NCI-H1092 (cell line): ENCODE measurements at places on chromosomes 13 and 19.

- DNase-seq: no peak
Measured at GRCh38 chr19:30109565-30109964, 167.5 kb downstream of the URI1 start.

- DNase-seq: no peak
Measured at GRCh38 chr19:46668662-46669061, 7.7 kb upstream of the DACT3 start.

DNA sequence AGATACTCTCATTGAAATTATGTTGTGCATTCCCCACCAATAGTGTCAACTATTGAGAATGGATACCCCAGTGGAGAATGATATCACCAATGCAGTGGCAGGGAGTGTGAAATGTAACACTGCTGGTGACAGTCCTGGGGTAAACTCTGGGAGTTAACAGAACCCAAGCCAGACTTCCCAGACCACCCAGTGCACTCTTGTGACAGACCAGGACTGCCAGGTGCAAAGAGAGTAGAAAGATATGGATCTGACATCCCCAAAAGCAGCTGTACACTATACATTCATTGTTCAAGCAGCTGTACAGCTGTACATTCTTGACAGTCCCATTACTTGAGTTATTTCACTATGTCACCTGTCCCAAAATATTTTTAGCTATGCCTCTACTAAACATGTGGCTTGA lies 886.6 kb downstream of the DIAPH3 start:
- no peak for DNase-seq

GRCh38 chr13:36847606-36848005 lies 28.6 kb downstream of the RFXAP start:
- no peak for DNase-seq

GRCh38 chr19:29622166-29623070 lies 16.3 kb downstream of the POP4 start:
- no peak for DNase-seq

GRCh38 chr19:49431330-49431749 lies 6.2 kb downstream of the GFY start:
- DNase-seq: no peak

- DNase-seq: no peak
Measured at GRCh38 chr19:49315111-49315510, 9.9 kb downstream of the SLC6A16 start.

GRCh38 chr13:76975863-76976262 lies 16.0 kb upstream of the CLN5 start:
- no peak for DNase-seq

DNA sequence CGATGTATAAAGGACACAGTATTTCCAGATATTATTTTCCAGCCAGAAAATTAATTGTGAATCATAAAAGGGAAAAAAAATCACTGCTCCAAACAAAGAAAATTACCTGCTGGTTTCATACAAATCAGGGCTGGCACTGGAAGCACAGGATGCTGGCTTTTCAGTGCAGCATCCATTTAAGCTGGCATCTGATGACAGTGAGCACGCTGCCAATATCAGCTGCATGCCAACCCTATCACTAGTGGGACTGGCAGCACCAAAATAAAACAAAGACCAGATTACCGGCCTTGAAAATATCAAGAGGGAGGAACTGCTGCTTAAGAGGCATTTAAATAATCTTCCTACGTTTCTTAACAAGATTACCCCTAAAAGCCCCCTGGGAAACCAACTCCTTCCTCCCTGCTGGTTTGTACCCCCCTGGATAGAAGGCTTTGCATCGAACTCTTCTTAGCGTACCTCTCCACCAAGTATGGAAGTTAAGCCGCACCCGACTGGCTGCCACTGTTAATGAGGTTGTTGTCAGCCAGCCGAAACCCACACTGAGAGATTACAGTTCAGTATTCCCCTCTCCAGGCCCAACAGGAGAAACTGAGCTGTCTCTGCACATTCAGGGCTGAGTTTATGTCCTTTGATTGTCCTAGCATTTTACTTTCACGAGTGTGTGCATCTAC lies 257.8 kb downstream of the EFNB2 start:
- DNase-seq: peak; percentile 8

- DNase-seq: no peak
Measured at GRCh38 chr13:94535775-94536174, 56.3 kb upstream of the DCT start.

GRCh38 chr13:68745502-68745901 lies 1362.1 kb upstream of the ATXN8OS start:
- DNase-seq: no peak

DNA sequence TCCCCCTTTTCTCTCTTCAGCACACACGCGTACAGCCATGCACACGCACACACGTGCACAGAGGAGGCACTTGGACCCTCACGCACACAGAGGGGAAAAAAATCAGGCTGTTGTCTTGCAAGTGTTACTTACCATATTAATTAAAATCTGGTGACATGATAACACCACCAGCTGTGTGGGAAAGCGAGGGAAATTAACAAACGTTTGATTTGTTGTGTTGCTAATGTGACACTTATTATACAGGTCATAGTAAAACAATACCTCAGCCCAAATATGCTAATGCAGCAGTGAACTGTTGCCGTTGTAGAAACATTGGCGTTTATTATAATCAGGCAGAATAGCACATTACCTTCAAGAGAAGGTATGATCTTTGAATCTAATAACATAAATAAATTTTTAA lies 211.7 kb downstream of the TEX29 start:
- no peak for DNase-seq

DNA sequence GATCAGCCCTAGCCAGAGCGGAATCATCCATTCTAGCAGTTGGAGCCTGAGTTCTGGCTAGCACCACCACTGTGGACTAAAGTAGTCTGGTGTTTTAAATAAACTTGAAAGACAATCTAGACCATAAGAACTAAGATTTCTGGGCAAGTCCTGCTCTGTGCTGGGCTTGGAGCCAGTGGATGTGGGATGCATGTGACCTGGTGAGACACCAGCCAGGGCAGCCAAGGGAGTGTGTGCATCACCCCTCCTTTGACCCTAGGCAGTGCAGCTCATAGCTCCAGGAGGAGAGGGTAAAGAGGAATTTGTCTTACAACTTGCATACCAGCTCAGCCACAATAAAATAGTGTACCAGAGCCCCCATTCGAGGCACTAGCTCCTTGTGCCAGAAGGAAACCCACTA lies 21.0 kb downstream of the ITGBL1 start:
- no peak for DNase-seq

DNA sequence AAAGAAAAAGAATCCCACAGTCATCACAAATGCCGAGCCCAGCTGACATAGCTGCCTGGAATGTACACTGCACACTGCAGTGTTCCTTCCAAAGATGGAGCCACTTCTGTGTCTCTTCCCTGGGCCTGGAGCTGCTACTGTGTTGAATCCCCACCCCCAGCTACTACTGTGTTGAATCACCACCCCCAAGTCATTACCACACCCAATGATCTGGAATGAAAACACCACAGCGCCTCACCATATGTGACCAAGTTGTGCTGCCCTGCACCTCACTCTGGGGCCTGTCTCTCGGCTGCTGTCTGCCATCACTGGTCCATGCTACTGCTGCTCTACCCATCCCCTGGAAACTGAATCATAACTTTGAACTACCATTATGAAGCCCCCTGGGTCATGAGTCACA lies 861.2 kb downstream of the UQCRFS1 start:
- no peak for DNase-seq

DNA sequence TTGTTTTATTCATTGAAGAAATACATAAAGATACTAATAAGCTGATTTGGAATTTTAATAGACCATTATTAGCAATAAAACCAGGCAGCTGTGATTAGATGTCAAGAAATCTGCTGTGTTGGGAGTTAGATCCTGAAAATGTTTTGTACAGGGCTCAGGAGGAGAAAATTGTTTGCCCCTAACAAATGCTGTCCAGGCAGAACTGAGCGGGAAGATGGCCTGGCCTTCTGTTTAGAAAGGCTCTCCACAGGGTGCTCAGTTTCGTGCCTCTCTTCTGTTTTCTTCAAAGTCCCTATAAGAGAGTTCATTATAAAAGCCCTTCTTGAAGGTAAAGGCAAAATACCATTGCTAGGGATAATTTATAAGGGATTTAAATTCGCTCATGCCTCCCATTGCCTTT lies 64.1 kb downstream of the ERCC5 start:
- no peak for DNase-seq

GRCh38 chr13:34278780-34279179 lies 460.8 kb downstream of the RFC3 start:
- DNase-seq: no peak

DNA sequence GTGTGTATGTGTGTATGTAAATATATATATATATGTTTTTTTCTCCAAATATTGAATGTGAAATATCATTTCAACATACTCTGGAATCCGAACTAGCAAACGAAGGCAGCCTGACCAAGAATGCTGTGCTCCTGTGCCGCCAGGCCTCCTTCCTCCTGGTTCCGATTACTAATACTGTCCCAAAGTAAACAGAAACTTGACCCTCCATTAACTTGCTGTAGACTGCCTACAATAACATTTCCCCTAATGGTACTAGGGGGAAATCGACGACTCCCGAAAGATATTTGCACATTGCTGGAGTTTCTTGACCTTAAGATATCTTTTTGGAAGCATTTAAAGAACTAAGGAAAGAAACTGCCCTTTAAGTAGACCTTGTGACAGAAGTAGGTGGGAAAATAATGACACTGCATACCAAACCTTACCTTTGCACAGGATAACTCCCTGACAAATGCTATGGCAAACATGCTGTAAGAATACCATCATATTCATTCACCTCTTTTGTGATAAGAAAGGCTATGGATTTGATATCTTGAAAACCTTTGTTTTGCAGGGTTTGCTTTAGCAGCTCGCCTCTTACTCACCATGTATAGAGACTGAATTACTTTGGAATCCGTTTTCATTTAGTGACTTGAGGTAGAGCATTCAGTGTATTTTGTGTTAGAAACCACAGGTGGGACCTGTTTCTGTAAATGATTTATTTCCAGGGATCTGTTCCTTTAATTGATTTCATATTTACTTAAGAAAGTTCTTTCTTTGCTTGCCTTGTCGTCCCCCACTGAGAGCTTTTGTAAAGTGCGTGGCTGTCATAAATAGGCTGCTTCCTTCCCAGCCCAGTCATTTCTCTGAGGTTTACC lies 80.1 kb downstream of the KLF5 start:
- DNase-seq: no peak

GRCh38 chr13:40292108-40292507 lies 374.3 kb downstream of the FOXO1 start:
- DNase-seq: no peak

DNA sequence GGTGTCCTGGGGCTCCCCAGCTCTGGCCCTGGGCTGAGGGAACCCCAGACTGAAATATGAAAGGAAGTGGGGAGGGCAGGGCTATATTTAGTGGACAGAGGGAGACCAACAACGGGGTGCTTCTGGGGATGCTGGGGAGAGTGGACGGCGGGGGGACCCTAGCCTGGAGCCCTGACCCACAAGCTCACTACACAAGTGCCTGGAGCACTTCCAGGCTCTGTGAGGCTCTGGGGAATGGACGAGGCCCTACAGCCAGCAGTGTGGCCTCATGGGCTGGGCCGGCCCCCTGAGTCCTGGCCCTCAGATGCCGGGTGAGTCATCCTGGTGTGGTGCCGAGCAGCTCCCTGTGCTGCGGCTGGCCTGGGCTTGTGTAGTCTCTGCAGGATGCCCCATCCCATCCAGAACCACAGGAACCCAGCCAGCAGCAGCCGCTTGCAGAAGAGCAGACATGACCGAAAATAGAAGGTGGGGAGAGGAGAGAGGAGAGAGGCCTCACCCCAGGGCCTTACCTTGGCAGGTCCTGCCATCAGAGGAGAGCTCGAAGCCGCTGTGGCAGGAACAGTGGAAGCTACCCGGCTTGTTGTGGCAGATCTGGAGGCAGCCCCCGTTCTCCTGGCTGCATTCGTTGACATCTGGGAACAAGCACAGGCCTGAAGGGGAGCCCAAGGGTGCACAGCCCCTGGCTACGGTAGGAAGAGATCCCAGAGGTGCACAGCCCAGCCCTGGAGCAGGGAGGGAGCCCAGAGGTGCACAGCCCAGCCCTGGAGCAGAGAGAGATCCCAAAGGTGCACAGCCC lies 26.1 kb downstream of the GAS6 start:
- DNase-seq: no peak

- peak; percentile 31 for DNase-seq
Measured at GRCh38 chr19:47447470-47448359, 24.0 kb downstream of the SLC8A2 start.

DNA sequence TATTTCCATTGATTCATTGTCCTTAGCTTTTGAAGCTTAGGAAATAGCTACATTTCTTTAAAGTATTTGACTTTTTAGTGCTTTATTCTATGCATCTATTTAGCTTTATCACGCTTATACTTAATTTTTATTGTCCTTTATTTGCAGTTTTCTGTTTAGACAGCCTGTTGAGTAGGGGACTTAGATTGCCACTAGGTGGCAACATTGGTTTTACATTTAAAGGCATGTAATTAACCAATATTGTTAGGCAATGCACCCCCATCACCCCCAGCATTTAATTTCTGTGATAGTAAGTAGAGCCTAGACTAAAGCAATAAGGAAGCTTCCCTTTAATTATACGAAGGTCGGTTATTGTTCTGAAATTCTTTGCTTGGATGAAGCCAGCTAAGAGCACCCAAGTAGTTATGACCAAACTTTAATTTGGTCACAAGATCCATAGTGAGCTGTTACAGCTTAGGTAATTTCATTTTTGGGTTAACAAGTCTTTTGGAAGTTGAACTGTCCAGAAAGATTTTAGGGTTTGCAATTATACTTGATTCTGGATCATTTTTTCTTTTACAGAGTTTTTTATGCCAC lies 36.5 kb downstream of the B3GLCT start:
- no peak for DNase-seq

DNA sequence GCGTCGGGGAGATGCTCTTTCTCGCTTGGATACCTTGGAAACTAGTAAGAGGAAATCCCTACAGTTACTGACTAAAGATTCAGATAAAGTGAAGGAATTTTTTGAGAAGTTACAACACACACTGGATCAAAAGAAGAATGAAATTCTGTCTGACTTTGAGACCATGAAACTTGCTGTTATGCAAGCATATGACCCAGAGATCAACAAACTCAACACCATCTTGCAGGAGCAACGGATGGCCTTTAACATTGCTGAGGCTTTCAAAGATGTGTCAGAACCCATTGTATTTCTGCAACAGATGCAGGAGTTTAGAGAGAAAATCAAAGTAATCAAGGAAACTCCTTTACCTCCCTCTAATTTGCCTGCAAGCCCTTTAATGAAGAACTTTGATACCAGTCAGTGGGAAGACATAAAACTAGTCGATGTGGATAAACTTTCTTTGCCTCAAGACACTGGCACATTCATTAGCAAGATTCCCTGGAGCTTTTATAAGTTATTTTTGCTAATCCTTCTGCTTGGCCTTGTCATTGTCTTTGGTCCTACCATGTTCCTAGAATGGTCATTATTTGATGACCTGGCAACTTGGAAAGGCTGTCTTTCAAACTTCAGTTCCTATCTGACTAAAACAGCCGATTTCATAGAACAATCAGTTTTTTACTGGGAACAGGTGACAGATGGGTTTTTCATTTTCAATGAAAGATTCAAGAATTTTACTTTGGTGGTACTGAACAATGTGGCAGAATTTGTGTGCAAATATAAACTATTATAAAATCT lies 2.7 kb upstream of the KCNRG start:
- DNase-seq: no peak

DNA sequence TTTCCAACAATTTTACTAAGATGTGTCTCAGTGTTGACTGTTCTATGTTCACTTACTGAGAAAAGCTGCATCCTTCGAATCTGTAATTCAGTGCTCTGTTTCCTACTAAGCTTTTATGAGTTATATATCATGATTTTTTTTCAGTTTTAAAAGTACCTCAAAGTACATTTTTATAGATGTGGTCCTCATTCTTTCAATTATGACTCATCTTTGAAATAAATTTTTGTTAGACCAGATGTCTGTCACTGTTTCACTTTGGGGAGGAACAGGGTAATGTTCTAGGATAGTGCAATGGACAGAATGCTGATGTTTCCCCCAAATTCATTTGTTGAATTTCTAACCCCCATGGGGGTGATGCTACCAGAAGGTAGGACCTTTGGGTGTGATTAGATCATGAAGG lies 74.8 kb downstream of the NALCN start:
- no peak for DNase-seq
